ENCODE measurements at places on chromosomes 12 and 14.
A peak's percentile ranks its signal among the peaks of the same experiment; 100 is the strongest.

GRCh38 chr12:57539134-57539768 lies 7.7 kb downstream of the DCTN2 start:
- DNase-seq: no peak

DNA sequence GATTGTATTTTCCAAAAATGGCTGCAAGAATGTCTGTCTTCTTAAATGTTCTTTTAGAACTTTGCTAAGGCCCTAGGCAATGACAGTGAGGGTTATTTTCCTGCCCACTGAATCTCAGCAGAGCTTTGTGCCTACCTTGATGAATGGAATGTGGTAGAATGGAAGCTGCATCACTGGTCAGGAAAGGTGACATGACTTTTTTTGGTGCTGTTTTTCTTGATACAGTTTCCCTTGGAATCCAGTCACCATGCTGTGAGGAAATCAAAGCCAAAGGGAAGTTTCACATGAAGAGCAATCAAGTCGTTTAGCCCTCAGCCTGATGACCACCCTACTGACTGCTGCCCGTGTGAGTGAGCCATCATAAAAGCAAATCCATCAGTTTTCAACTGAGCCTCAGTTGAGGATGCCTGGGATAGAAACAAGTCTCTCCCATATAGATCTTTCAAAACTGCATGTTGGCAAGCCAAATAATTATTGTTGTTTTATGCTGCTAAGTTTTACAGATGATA lies 886.0 kb upstream of the FBXO33 start:
- no peak for DNase-seq

- no peak for DNase-seq
Measured at GRCh38 chr12:76080729-76081415, 3.6 kb downstream of the NAP1L1 start.

GRCh38 chr12:100857971-100858370 lies 63.4 kb downstream of the ANO4 start:
- DNase-seq: no peak

DNA sequence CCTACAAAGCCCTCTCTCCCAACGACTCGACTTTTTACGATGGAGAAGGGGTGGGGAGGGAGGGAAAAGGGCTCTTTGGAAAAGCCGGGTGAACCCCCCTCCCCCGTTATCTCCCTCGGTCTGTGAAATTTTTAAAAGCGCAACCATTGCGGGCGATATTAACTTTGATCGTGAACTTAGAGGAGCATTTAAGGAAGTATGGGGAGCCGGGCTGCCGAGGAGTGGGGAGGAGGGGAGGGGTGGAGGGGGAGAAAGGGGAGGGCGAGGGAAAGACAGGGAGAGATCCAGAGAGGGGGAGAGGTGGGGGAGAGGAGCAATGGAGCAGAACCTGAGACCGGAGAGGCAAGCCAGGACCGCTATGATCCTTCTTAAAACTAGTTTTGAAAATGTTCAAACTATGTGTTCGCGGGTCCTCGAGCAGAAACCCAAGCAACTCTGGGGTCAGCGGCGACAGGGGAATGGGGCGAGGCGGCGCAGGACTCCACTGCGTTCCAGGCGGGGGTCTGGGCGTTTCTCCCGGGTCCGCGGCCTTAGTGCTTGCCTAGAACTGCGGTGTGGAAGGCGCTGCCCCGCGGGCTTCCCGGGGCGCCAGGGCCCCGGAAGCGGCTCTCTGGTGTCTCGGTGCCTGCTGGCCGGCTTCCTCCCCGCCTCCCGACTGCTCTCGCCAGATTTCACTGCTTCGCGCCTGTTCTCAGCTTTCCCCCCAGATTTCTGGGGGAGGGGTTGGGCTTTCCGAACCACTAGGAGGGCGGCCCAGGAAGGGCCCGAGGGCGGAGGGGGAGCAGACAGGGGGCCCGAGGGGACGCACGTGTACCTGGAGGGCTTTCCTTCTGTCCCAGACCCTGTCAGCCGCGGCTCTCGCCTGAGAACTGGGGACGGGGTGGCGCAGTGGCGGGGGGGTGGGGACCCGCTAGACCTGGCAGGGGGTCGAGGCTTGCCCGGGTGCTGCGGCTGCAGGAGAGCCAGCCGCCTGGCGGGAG lies at the start of gene HOTAIR:
HOTAIR (minus strand) TSS at position 871 of the 980 bp plus-strand sequence.
- DNase-seq: no peak

- DNase-seq: no peak
Measured at GRCh38 chr14:100664841-100665510, 61.7 kb upstream of the DLK1 start.

GRCh38 chr12:52082669-52082987 lies 3.1 kb downstream of the SMIM41 start:
- no peak for DNase-seq

DNA sequence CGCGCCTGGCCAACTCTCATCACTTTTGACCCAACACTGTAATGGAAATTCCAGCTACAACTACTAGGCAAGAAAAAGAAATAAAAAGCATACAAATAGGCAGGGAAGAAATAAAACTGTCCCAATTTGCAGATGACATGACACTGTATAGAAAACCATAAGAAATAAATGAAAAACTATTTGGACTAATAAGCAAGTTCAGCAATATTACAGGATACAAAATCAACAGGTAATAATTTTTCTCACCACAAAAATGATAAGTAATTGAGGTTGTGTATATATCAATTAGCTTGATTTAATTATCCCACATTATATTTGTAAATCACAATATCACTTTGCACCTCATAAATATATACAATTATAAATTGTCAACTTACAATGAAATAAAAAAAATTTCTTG lies 41.9 kb upstream of the OASL start:
- DNase-seq: no peak

- DNase-seq: no peak
Measured at GRCh38 chr14:93732524-93732923, 55.8 kb downstream of the PRIMA1 start.

DNA sequence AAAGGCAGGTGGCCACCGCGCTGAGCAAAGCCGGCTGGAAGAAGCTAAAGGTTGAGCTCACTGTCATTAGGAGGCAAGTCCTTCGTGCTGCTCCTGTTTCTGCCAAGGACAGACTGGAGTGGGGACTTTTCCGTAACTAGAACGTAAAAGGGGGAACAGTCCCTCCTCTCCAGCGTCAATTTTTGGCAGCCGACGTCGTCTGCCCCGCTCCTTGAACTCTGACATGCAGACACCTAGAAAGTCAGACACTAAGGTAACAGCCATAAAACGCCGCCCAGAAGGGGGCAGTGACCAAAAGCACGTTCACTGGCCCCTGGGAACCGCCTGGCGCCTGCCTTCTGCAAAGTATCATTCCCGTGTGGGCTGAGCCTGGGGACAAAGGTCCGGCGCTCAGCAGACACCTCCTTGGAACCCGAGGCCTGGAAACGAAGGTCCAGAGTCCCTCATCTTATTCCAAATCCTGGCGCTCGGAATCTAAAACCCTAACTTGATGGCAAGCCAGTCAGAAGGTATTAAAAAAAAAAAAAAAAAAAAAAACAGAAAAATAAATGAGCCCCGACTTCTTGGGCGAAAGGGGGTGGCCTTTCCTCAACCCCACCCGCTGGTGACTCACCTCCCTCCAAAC lies 1.1 kb upstream of the LRP1 start:
- peak; percentile 20 for DNase-seq

DNA sequence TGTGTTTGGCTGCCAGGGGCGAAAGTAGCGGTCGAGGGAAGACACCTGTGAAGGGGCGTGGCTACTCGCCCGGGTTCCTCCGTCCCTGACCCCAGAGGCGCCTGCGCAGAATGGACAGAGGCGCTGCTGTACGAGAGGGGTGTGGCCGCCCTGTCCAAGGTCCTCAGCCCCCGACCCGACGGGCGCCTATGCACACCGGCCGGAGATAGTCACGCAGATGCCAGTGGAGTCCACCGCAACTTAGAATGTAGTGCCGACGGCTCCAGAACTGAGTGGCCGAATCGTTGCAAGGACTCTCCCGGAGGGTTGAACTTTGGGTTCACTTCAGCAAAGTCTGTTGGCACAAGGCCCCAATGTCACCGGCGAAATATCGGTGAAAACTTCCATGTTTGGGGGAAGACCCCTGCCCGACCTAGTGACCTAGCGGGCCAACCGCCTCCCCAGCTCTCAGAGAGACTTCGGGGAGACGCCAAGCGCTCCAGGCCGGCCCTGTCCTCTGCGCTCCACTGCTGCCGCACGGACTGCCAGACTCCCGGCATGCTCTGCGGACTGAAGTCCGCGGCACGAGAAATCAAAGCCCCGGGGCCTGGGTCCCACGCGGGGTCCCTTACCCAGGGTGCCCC lies 541 bp upstream of the RNU6-7 start:
- DNase-seq: peak; percentile 70

DNA sequence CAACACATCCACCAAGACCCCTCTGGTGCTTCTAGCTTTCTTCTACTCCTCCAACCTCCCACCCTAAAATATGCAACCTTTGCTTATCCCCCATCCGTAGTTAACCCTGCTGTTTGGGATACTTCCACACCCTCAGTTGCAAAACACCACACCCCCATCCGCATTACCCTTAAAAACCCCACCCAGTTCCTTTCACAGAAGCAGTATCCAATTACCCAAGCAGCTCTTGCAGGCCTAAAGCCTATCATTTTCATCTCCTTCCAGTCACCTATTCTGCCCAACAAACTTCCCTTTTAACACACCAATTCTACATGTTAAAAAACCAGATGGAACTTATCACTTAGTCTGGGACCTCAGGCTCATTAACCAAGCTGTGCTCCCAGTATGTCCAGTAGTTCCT lies 88.2 kb downstream of the TMTC3 start:
- no peak for DNase-seq

DNA sequence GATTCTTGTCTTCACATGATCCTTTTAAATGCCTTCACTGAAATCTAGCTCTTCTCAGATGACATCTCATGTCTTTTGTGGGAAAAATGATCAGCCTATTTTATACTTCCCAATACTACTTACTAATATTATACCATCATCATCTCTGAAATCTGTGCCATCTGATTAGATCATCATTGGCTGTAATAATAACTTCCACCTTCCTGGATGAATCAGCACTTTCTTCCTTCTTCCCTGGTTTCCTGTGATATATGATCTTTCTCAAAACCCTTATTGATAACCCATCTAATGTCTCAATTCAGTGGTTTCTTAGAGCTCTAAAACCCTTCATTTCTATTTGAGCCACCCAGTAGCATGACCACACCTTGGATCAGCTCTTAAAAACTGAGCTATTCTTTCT lies 30.9 kb downstream of the GPR137C start:
- DNase-seq: no peak

GRCh38 chr14:90985601-90986242 lies 74.7 kb downstream of the RPS6KA5 start:
- no peak for DNase-seq

All from stimulated activated CD8-positive, alpha-beta memory T cell treated with anti-CD3 and anti-CD28 coated beads, Interleukin-4, amount 100 ng/mL, for 24 hours (primary cell).